ENCODE measurements at places on chromosomes 1 and 21.

- no peak for DNase-seq
Measured at GRCh38 chr1:26913754-26914619, at the start of gene NR0B2. TSS of gene NR0B2 (minus strand) at chr1:26913975. CDS start at chr1:26913940, 35 bp downstream.

GRCh38 chr21:26820509-26820908 lies 24.7 kb downstream of the ADAMTS1 start:
- DNase-seq, result no peak

GRCh38 chr1:231702804-231703203 lies 76.2 kb downstream of the DISC1 start:
- no peak for DNase-seq

DNA sequence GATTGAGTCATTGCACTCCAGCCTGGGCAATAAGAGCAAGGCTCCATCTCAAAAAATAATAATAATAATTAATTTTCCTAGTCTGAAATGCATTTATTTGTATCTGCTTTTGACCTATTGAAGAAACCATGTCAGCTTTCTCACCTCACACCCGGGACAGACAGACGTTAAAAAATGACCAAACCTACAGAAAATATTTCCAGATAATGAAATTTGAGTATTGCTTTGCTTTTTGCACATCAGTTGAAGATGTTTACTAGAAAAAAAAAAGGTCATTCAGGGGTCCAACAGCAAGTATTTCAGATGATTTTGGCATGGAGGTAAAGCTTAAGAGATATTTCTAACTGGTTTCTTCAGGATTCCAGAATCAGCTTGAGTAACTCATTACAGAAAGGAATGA lies at the start of gene OR6K6:
TSS of gene OR6K6 (plus strand) at position 301 of the 400 bp plus-strand sequence. CDS start 168 bp downstream, outside the sequence.
- no peak for DNase-seq

GRCh38 chr1:53722025-53722424 lies 16.9 kb downstream of the GLIS1 start:
- DNase-seq, result no peak

GRCh38 chr1:91622616-91623015 lies 122.0 kb downstream of the CDC7 start:
- DNase-seq, result no peak

DNA sequence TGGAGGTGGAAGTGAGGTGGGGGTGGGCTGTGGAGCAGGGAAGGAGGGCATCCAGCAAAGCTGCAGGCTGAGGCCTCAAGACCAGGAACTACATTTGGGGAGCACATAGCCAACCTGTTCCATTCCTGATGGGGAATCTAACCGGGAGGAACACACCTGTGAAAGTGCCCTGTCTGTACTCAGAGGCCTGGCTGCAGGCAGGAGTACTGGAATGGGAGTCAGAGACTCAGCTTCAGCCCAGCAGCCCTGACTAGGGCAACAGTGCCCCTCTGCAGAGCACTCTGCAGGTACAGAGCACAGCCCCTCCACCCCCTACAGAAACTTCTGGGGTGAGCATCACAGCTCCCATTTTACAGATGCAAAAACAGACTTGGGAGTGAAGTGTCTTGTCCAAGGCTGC lies 126.4 kb downstream of the DMRTB1 start:
- no peak for DNase-seq

DNA sequence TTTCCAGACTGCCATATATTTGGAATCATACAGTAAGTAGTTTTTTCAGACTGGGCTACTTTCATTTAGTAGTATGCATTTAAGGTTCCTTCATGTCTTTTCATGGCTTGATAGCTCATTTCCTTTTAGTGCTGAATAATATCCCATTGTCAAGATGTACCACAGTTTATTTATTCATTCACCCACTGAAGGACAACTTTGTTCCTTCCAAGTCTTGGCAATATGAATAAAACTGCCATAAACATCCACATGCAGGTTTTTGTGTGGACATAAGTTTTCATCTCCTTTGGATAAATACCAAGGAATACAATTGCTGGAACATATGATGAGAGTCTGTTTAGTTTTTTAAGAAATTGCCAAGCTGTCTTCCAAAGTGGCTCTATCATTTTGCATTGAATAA lies 366.4 kb upstream of the NFIA start:
- DNase-seq, result no peak

DNA sequence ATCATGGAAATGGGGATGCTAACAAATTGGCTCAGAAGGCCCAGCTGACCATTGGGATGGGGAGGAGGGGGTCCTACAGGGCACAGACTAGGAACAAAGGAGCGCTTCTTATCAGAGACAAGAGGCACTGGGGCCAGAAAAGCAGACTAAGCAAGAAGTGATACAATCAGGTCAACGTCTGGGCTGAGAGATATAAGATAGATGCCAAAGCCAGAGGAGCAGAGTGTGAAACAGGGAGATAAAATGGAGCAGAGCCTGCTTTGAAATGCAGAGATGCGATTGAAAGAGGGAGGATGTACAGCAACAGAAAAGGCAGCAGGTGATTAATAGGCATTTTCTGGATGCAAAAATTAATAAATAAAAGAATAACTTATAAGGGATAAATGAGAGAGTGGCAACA lies 127.5 kb upstream of the SAMSN1 start:
- DNase-seq, result no peak

GRCh38 chr1:26034504-26035202 lies 11.3 kb downstream of the SLC30A2 start:
- DNase-seq, result no peak

GRCh38 chr21:14116080-14116481 lies 94.7 kb downstream of the LIPI start:
- DNase-seq, result no peak

GRCh38 chr1:23646091-23646490 lies 45.5 kb upstream of the RPL11 start:
- no peak for DNase-seq

GRCh38 chr1:113905435-113905861 lies 322 bp downstream of the DCLRE1B start:
- no peak for DNase-seq

DNA sequence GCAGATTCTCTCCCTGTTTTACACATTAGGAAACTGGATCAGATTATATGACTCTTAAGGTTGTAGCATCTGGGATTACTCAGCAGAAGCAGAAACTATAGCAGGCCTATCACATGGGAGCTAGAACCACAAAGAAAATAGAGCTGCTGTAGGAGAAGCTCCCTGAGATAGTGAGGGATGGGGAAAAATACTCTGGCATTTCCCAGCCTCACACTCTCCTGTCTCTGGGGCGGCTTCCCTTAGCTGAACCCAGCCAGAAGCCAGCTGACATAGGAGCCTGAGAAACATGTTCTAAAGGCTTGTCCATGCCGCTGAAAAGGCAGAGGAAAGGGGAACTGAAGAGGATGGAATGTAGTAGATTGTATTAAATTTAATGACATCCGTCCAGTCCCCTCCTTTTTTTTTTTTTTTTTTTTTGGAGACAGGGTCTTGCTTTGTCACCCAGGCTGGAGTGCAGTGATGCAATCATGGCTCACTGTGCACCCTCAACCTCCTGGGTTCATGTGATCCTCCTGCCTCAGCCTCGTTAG lies 76.8 kb upstream of the DNAJC6 start:
- no peak for DNase-seq

GRCh38 chr1:182653986-182654385 lies 30.4 kb downstream of the RGS8 start:
- DNase-seq, result no peak
